ENCODE measurements at places on chromosomes 1 and 21.

- no peak for DNase-seq
Measured at GRCh38 chr1:49183489-49183888, 406.8 kb upstream of the BEND5 start.

- DNase-seq: peak; percentile 49
Measured at GRCh38 chr21:43865540-43866259, 677 bp downstream of the AGPAT3 start.

GRCh38 chr1:111789666-111790316, 34.1 kb downstream of the DDX20 start:
- DNase-seq: no peak

DNA sequence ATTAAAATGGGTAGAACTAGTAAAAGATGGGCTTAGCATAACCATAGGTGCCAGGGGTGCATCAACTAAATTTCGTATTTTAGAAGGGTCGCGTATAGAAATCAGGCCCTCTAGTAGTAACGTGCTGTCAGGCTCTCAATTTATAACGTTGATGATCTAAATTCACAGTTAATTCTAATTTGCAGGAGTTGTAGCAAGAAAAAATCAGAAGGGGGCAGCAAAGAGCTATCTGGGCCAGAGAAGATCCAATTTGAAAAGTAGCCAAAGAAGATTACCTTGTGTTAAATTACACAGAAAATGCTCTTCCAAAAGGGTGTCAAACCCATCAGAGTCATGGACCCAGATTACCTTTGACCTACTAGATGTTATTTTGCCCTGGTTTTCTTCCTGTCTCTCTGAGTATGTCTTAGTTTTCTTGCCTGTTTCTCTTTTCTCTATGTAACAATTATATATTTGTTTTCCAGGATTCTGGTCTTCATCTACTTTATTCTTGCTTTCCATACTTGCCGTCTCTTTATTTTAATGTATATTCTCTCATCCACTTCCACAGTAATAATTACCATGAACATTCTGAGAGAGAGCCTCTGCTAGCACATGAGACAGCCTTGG, 1030.9 kb downstream of the AMY1C start:
- no peak for DNase-seq

- no peak for DNase-seq
Measured at GRCh38 chr1:25958465-25958864, 39.4 kb downstream of the PAFAH2 start.
